ENCODE measurements at places on chromosomes 2 and 18. TPM values are rescaled to one million over a fixed set of nuclear protein-coding genes. Genes with fewer than 3 reads are reported as not detected.

Gene SOX11
- not detected for total RNA-seq

Gene CDC42EP3
- total RNA-seq, result 9.4 TPM

Gene PTPRM
- total RNA-seq, result 4.3 TPM

Gene LRATD1
- total RNA-seq, result not detected

Gene TACR1
- not detected for total RNA-seq

Gene SLC30A3
- 0.55 TPM for total RNA-seq

Gene DES
- not detected for total RNA-seq

Gene SCN7A
- not detected for total RNA-seq

Gene ATP6V1B1
- not detected for total RNA-seq

Gene SPR
- total RNA-seq, result 8.7 TPM

Gene UPP2
- total RNA-seq, result not detected

Gene RAB6C
- not detected for total RNA-seq

Gene SP5
- not detected for total RNA-seq

GRCh38 chr2:176763851-176764404, 448.7 kb upstream of the HNRNPA3 start:
- no peak for DNase-seq

DNA sequence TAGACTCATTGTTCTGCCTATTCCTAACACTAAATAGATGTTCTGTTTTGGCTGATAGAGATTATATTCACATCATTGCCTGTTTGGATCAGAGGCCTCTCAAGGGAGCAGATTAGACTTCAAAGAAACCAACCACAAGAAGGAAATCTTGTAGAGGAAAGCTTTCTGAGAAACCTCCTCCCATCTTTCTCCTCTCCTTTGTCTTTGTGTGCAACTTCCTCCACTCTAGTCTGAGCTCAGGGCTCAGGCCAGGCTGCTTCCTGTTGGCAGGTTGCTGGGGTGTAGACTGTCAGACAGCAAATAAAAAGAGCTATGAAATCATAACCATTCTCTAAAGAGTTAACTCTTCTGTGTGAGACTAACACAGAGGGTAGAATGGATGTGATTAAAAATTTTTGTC, 113.0 kb downstream of the TGFA start:
- peak; percentile 62 for DNase-seq

DNA sequence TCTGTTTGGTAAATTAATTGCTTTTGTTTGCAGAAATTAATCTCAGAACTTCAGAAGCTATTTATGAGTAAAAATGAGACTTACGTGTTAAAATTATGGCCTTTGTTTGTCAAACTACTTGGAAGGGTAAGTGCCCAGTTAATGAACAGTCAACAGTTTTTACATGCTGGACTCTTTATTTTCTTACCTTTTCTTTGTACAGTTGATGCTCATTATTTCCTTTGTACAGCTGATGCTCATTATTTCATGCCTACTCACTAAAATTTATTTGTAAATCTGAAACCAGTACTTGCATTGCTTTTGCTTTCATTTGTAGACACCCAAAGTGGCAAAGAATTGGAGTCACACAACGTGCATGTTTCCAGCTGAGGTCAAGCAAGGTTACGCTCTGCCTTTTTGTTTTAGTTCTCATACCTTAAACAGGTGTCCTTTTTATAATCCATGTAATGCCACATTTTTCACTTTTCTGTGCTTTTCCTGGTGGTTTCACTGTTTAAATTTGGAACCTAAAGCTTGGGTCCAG, 13.3 kb downstream of the RIF1 start:
- peak; percentile 21 for DNase-seq

GRCh38 chr2:217899231-217900009, 103.4 kb downstream of the TNS1 start:
- DNase-seq, result no peak

- no peak for DNase-seq
Measured at GRCh38 chr2:46368401-46368800, 71.2 kb downstream of the EPAS1 start.

DNA sequence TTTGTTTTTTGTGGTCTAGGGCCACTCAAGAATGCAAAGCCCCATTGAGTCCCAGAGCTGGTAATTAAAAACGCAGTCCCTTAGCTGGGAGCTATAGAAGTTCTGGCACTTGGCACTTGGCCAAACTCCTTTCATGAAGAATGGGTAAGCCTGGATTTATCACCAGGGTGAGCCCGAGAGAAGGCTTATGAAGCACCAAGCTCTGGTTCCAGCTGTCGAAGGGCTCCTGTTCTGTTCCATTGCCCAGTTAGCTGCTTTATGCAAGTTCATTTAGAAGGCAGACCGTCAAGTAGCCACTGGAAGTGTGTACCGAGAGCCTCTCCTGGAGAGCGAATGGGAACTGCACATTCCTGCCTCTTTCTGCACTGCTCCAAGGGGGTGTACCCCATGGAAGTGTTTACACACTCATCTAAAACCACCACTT, 14.2 kb downstream of the ECEL1 start:
- no peak for DNase-seq

- no peak for DNase-seq
Measured at GRCh38 chr2:134433469-134433868, 179.6 kb downstream of the MGAT5 start.

- DNase-seq, result no peak
Measured at GRCh38 chr2:39508198-39508597, 71.1 kb upstream of the MAP4K3 start.

- no peak for DNase-seq
Measured at GRCh38 chr2:6441800-6442199, 423.9 kb downstream of the CMPK2 start.

DNA sequence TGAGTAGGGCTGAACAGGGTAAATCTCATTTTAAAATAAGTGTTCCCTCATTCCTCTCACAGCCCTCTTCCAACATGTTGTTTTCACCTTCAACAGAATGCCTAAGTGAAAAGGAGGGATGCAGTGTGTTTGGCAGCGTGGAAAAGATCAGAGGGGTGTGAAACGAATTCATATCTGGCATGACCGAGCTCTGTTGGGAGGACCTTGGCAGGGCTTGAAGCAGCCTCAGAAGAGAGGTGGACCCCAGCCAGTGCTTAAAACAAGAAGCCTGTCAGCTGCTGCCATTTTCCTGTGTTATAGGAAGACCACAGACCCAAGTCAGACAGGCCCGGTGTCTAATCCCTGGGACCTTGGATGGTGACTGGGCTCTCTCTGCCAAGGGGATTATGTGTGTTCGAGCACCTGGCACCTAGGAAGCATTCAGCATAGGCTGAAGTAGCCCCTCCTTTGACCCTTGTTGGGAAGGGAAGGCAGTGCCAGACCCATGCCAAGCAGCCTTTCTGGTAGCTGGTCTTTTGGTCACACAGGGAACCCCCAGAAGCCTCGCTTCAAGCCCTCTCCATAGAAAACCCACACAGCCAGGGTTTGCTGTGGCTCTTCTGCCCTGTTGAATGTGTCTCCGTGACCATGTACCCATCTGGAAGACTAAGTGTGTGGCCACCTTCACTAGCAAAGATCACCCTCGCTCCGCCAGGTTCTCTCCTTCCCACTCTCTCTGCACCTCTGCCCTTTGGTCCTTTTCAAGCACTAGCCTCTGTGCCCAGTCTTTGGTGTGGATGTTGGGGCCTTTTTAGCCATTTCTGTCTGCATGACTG, 87.5 kb upstream of the ST3GAL5 start:
- no peak for DNase-seq

DNA sequence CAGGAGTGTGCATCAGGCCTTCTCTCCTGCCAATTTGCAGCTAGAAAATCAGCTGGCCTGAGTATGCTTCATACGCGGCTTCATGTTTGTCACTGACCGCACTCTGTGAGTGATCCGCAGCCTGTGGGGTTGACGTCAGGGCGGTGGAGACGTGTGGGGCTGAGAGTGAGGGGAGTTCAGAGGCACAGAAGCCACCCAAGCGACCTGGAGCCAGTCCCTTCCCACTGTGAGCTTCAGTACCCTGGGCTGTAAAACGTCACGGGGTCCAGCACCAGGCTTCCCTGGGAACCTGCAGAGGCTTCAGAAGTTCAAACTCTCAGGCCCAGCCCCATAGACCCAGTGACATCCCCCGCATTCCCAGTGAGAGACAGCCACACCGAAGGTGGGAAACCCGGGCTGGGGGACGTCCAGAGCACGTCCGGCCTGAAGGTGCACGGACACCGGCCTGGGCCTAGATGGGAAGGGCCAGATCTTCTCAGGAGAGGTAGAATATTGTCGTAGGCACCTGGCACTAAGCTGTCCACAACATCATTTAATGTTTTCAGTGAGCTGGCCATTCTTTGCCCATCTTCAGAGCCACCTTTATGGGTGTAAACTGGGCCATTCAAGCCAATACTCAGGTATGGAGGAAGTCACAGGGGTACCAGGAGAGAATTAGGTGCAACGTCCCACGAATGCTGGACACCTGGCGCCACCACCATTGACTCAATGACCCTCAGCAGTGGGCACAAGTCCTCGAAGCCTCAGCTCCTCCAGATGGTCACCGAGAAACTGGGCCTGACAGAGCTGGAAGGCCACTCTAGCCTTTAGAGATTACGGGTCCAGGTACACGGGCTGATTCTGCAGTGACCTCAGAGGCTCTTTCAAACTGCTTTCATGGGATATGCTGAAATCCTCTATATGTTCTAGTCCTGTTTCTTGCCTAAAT, 235.6 kb upstream of the MYT1L start:
- DNase-seq, result no peak

DNA sequence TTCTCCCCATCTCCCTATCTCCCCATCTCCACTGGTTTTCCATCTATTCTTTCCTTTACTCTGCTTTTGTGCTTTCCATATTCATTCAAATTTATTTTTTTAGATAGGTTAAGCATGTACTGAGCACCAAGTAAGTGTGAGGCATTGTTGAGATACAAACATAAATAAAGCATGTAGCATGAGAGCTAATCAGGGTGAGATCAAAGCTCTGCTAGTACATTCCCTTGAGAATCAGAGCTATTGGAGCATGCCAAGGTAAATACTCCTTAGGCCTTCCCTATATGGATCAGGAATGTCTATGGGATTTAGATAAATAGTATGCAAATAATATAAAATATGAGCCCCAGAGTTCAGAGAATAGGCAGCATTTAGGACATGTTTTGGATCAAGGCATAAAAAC, 25.3 kb downstream of the BABAM2 start:
- DNase-seq, result no peak

- no peak for DNase-seq
Measured at GRCh38 chr2:121242976-121243375, 42.0 kb downstream of the TFCP2L1 start.

GRCh38 chr18:69978732-69979715, 31.4 kb upstream of the CD226 start:
- DNase-seq, result peak; percentile 27

GRCh38 chr2:117123362-117123761, 691.1 kb upstream of the DDX18 start:
- no peak for DNase-seq

GRCh38 chr18:8616028-8616401, 6.8 kb downstream of the RAB12 start:
- no peak for DNase-seq

DNA sequence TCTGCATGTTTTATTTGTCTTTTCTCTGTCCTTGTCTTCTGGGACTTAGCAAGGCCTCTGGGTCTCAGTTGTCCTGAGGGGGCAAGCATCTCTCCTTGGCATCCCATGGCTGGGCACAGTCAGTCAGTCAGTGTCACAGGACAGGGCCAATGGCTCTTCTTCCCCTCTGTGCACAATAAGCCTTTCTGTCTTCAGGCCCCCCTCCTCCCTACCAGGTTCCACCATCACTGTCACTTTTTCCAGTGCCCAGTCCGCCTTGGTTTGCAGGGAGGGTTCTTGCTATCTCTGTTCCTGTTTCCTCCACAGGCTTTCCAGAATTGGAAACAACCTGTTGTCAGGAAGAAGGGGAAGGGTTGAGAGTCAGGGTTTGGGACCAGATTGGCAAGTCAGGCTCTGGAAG, 1.7 kb upstream of the VAMP5 start:
- DNase-seq, result no peak

GRCh38 chr2:170298115-170298514, 120.2 kb downstream of the MYO3B start:
- DNase-seq, result no peak

DNA sequence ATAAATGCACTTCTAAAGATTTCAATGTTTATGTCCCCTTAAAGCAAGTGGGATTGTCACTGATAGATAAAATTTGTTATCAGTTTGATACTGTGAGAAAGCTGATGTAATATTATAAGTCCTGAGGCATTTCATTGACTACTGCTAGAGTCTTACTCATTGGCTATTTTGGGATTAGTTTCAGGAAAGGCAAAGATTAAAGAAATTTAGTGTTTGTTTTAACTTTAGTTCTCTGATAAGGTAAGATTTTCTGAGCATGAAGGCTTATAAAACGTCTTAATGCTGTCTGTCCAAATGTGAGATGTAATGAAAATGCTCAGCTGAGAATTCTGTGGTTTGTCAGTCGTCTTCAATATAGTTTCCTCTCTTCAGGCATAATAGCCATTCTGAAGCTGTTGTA, 886.4 kb upstream of the CDH2 start:
- DNase-seq, result no peak

- no peak for DNase-seq
Measured at GRCh38 chr2:133837441-133838094, 269.3 kb upstream of the NCKAP5 start.

GRCh38 chr18:7926526-7926925, 359.4 kb downstream of the PTPRM start:
- DNase-seq, result no peak

DNA sequence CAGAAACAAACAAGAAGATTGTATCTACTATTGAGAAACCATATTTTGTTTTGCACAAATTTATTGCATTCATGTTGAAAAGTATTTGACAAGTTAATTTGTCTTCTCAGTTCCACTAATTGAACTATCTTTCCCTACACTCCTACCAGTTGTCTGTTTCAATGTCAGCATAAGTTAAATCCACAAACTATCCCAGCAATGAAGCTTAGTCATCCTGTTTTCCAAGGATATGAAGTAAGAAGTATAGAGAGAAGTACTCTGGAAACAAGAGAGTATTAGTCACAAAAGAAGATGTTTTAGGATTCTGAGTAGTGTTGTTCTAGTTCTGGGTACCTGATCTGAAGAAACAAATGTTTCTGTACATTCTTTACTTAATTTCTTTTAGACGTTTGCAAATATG, 261.6 kb upstream of the ZNF804A start:
- DNase-seq, result no peak

DNA sequence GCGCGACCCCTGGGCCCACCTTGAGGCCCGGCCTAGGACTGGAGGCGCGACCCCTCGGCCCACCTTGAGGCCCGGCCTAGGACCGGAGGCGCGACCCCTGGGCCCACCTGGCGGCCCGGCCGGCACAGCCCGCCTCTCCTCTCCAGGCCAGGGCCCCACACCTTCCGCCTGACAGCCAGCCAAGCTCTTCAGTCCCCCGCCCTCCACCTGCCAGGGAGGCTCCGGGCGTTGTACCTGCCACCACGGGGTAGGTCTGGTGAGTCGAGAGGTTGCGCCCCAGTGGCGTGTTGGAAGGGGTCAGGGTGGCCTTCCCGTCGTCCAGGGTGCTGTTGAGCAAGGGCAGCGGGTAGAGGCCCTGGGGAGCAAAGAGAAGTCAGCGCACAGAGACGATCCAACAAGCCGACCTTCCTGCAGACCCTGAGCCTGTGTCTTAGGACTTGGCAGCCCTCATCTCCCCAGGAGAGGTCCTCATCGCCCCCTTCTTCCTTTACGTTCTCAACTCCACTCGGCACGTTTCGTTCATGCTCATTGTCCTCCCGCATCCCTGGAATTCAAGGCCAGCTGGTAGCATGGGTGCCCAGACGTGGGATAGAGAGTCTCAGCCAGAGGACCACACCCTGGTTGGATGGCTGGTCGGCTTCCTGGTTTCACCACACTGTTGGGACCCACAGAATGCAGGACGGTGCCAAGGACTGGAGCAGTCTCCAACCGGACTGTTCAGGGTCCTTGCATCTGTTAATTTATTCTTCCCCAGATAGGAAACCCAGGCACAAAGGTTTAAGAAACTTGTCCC, 42.2 kb downstream of the PAX8 start:
- no peak for DNase-seq

GRCh38 chr2:227025510-227025909, 138.5 kb downstream of the COL4A4 start:
- no peak for DNase-seq
